T-cell (primary cell): ENCODE measurements at places on chromosomes 1 and 21. TPM values are rescaled to one million over a fixed set of nuclear protein-coding genes. Genes with fewer than 3 reads are reported as not detected.

The RGS8 gene
- total RNA-seq = not detected

The SPATA45 gene
- total RNA-seq = not detected

The TAS1R1 gene
- total RNA-seq = not detected

The IGSF3 gene
- total RNA-seq = 0.05 TPM

The DDR2 gene
- total RNA-seq = 0.59 TPM

The FAM72B gene
- 0.66 TPM for total RNA-seq

The AKR7A3 gene
- total RNA-seq = 0.82 TPM

The PTPN22 gene
- 45.9 TPM for total RNA-seq

The CA14 gene
- not detected for total RNA-seq

The C8B gene
- 0.12 TPM for total RNA-seq

The FGR gene
- total RNA-seq = 5.6 TPM

The NEK2 gene
- total RNA-seq = 0.61 TPM

The GUCA2B gene
- total RNA-seq = not detected

The DHRS3 gene
- 90.8 TPM for total RNA-seq

The IGFN1 gene
- not detected for total RNA-seq

The EDN2 gene
- not detected for total RNA-seq

The TP73 gene
- 0.12 TPM for total RNA-seq

The LCE2B gene
- total RNA-seq = not detected

The PPIAL4G gene
- 0.61 TPM for total RNA-seq

The CFAP107 gene
- total RNA-seq = not detected

The FCN3 gene
- not detected for total RNA-seq

The TNNI3K gene
- total RNA-seq = 0.89 TPM

The VSIG8 gene
- not detected for total RNA-seq

The TCHH gene
- not detected for total RNA-seq

The AIM2 gene
- 2.5 TPM for total RNA-seq

The HFM1 gene
- total RNA-seq = not detected

The MCOLN2 gene
- total RNA-seq = 17.3 TPM

The SLC30A2 gene
- total RNA-seq = 0.38 TPM

The ACTL8 gene
- total RNA-seq = not detected

The FAM167B gene
- total RNA-seq = 1.0 TPM

The CALML6 gene
- 1.1 TPM for total RNA-seq
